Heart left ventricle (tissue), 16 donors: ENCODE measurements at places on chromosomes 7 and 10. TPM values are rescaled to one million over a fixed set of nuclear protein-coding genes. Genes with fewer than 3 reads are reported as not detected.
A peak's percentile ranks its signal among the peaks of the same experiment; 100 is the strongest.

DNA sequence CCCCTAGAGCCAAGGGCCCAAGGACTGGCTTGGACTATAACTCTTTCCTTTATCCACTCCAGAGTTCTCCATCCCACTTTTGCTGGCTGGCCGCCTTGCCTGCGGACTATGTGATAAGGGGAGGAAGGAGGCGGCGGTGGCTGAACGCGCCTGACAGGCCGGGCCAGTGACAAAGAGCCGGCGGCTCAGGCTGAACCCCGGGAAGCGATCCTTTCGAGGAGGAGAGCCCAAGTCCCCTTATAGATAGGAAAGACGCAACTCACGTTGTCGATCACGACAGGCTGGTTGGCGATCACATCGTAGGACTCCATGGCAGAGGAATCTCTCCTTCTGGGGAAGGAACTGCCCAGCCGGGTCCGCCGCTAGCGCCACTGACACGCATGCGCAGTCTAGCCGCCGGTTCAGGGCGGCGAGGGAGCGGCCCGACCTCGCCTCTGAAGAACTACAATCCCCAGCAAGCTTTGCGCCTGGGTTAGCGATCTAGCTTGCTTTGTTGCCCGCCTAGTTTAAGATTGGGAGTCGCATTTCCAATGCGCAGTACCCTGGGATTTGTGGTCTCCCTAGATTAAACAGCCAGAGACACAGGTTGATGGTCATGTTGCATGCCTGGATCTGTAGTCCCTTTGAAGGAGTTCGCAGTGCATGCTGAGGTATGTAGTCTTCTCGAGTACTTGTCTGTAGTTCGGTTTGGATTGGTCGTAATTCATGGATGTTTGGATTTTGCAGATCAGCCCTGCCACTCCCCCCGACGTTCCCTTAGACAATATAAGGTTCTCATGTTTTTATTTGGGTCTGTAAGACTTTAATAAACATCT is at the start of gene ACTR1A:
ACTR1A (minus strand) TSS at position 376 of the 815 bp plus-strand sequence; CDS start at position 311, 65 bp downstream.
- DNase-seq: peak; percentile 97

Gene CNPY4
- 5.9 TPM for total RNA-seq

- DNase-seq: no peak
These were observed 12.5 kb downstream of the EZH2 start for GRCh38 chr7:148871551-148871950.

Gene SLIT1
- 0.16 TPM for total RNA-seq

Gene FZD8
- 6.6 TPM for total RNA-seq

Gene SPDYE11
- not detected for total RNA-seq

Gene ZNF467
- total RNA-seq: 4.4 TPM

GRCh38 chr7:155811560-155811894 is 736 bp downstream of the SHH start:
- peak; percentile 10 for DNase-seq

DNA sequence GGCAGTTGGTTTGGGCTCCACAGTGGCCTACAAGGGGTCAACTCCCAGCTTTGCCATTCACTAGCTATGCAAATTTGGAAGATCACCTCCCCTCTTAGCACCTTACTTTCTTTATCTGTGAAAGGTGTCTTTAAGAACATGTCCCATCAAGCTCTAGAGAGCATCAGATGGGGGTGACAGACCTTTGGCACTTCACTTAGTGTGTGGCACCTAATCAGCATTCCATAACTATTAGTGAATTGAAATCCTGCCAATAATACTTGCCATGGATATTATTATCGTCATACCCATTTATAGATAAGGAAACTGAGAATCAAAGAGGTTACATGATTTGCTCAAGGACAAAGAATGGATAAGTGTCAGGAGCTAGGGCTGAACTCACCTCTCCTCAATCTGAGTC is 51.9 kb downstream of the PLPP4 start:
- DNase-seq: no peak

- peak; percentile 15 for DNase-seq
These were observed 425 bp downstream of the TLL2 start for GRCh38 chr10:96513305-96513697.

Gene RNF133
- 0.29 TPM for total RNA-seq

DNA sequence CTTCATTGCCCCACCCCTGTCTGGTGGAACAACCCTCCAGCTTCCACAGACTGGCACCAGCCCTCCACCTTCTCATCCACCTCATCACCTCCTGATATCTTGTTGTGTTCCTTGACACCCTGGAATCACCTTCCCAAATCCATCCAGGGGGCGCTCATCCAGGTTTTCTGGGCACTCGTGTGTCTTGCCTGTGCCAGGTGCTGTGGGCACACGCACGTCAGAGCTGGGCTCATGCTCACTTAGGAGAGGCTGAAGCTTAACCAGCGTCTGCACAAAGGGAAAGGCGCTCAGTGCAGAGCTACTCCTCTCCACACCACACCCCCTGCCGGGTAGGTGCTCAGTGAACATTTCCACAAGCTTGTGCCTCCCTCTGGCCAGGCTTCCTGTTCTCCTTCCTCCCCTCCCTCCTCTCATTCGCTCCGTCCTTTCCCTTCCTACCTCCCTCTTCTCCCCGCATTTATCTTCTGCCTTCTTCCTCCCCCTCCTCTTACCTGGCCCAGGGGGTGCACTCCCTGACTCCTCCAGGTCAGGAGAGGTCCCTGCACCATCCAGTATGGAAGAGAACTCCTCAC is 4.8 kb downstream of the ADCYAP1R1 start:
- DNase-seq: no peak

Gene NSMCE4A
- total RNA-seq: 24.7 TPM

Gene CPXM2
- total RNA-seq: 4.2 TPM

DNA sequence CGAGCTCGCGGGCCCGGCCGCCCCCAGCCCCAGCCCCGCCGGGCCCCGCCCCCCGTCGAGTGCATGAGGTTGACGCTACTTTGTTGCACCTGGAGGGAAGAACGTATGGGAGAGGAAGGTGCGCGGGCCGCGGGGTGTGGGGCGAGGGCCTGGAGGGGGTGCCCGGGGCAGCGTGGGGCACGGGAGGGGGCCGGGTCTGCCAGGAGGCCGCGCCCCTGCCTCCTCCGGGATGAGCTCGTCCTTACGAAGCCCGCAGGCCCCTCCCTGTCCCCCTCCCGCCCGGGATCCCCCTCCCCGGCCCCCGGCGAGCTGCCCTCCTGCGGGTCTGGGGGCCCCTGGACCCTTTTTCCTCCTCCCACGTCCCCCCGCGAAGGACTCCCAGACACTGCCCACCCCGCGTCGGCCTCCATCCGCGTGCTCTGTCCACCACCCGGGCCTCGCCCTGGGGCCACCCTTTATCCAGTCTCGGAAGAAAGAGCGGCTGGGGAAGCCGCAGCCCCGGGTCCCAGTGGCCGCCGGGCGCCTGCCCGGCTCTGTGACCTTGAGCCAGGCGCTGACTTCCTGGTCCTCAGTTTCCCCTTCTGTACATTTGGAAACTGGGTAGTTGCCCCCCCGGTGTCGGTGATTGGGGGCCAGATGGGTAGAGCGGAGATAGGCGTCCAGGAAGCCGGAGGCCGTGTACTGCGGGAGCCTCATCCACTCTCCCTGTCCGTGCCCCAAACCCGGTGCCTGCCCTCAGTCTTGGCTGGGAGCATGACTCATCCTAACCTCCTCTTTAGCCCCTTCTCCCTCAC is 521 bp downstream of the LIMK1 start:
- no peak for DNase-seq

DNA sequence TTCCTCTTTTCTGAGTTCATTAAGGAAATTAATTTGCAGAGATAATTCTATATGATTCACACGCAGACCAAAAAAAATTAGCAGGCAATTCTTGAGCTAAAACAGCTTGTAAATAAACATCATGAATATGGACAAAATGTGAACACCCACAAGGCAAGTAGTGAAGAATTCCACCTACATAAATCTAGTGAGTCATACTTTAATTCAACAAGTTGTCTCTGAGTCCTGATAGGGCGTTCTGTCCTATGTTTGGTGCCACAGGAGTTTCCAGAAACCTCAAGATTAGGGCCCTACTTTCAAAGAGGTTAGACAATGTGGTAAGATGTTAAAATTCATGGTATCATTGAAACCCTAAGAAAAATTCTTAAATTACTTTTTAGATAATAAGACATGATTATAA is 122.3 kb downstream of the SGMS1 start:
- no peak for DNase-seq

Gene SPAM1
- 0.46 TPM for total RNA-seq
